KBM-7 (cell line): ENCODE measurements at places on chromosomes 3 and 15.

DNA sequence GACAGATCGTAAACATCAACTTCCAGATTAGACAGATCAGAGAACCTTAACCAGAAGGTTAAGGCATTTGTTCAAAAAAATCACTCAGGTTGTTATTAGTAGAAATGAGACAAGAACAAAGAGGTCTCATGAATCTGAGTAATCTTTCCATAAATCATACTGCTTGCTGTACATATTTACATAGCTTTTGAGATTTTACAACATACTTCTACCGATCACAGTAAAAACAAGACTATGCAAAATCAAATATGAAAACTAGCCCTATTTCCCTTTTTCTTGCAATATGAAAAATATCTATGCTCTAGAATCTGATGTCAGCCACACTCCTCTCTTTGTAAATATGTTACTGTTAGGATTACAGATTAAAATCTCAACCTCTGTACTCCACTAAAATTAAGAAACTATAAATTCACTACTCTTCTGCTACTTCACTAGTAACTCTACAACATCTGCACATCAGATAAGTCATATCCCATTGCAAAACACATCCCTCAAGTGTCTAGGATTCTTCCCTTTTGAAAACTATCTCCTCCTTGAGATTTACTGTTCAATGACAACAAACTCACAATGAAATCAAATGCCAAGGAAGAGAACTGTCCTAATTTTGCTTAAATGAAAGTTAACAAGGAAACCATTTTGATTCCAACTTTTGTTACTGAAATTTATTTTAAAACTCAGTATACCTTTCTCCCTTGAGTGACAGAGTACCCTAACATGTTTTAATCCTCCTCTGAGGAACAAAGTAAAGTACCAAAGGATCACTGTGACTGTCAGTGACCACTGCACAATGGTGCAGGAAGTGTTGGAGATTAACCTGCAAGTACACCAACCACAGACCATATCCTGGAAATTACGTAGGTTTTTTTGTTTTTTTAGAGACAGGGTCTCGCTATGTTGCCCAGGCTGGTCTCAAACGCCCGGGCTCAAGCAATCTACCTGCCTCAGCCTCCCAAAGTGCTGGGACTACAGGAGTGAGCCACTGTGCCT is 12.8 kb downstream of the DCUN1D1 start:
- peak; percentile 35 for DNase-seq

DNA sequence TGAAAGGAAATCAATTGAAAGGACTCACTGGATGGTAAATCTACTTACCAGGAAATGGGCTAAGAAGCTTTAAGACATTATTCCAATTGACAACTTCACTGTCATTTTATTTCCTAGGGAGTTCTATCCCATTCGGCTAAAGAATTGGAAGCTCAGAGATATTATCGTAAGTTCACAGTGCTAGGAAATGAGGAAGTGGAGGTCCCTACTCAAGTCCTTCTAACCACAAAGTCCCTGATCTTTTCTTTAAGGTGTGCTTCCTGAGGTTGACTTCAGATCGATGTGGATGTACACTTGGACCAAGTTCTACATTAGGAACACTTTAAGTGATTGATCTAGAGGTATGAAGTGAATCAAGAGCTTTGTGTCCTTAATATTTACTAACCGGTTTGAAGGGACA is 63.6 kb downstream of the MDFIC2 start:
- no peak for DNase-seq

GRCh38 chr15:64453689-64454037 is 6.7 kb upstream of the ZNF609 start:
- DNase-seq = no peak

- no peak for DNase-seq
Measured at GRCh38 chr15:81126892-81127291, 7.2 kb upstream of the CFAP161 start.

GRCh38 chr3:189195302-189195701 is 23.5 kb downstream of the TPRG1 start:
- no peak for DNase-seq

DNA sequence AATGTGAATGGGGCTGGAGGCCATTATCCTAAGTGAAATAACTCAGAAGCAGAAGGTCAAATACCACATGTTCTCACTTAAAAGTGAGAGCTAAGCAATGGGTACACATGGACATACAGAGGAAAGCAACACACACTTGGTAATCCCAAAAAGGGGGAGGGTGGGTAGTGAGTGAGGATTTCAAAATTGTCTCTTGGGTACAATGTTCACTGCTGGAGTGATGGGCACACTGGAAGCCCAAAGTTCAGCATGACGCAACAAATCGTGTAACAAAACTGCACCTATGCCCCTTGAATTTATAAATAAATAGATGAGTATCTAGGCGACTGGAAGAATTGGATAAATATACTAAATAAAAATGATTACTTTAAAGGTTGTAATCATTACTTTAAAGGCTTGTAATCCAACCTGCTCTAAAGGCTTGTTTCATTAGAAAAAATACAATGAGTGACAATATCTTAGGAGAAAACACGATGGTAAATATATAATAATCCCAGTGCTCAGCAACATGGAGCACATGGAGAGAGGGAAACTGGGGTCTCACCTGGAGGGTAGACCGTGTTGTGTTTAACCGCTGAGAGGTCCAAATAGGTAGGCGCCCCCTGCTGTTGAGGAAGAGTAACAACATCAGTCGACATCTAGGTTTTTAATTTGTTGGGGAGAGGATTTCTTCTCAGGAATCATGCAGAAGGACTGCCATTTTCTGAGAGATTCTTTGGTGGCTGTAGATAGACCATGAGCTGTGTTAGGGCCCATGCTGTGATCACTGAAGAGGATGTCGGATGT is 78.5 kb upstream of the ROBO1 start:
- DNase-seq = peak; percentile 35

GRCh38 chr15:95970326-95970725 is 360.2 kb upstream of the NR2F2 start:
- DNase-seq = no peak

DNA sequence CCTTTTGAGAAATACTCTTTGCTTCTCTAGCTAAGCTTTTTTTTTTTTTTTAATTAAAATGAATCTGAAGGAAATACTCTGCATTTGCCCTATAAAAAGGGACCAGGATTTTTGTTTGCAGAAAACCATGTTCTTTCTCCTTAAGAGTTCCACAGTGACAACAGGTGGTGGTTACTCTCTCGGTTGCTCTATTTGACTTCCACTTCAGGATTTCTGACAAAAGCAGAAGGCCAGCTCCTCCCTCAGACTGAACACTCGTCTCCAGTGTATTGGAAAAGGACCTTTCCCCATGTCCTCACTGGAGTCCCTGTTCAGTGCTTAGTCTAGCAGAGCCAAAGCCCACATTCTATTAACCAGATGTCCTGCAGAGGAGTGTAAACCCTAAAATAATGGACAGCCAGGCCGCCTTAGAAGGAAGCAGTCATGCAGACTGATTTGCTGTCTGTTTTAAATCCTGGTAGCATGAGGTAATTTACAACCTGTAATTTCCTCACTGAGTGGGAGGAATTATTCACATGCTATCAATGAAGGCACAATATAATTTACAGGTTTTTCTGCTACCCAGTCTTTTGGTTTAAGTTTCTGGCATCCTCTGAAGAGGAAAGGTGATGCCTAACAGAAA is 599.3 kb downstream of the PYDC2 start:
- DNase-seq = no peak

DNA sequence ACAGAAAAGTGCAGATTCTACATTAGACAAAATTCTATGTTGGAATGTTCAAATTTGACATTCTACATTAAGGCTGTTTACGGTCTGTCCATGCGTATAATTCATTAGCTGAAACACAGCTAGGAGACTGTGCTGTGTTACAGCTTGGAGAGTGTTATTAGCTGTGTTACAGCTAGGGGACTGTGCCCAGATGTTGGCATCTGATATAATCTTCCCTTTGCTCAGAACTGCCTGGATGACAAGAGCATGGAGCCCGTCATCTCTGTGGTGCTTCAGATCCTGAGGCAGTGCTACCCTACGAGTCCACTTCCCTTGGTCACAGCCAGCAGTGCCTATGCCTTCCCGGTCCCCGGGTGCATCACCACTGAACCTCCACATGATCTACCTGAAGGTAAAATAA is 177.0 kb downstream of the AGBL1 start:
- no peak for DNase-seq

DNA sequence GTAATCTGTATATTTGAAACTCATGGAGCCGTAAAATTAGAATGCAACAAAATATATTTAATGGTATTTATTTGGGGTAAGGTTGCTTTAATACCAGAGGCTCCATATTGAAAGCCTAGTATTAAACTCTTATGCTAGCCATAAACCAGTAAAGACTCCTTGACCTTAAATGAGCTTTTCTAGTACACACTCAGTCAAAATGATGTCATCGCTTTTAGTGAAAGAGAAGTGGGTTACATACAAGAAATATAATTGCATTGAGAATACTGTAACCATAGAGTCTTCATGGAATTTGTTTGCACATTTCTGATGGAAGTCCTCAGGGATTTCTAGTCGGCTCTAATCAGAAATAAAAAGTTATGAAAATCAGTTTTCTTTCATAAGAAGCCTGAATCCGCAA is 757.6 kb downstream of the GBE1 start:
- no peak for DNase-seq

GRCh38 chr3:45976191-45977091 is 19.2 kb downstream of the FYCO1 start:
- DNase-seq = peak; percentile 35

GRCh38 chr15:95291898-95292472 is 1038.5 kb upstream of the NR2F2 start:
- DNase-seq = peak; percentile 55

- DNase-seq = no peak
Measured at GRCh38 chr3:52190294-52191074, 7.5 kb upstream of the ALAS1 start.

GRCh38 chr3:70919661-70920060 is 607.2 kb upstream of the MDFIC2 start:
- DNase-seq = no peak

DNA sequence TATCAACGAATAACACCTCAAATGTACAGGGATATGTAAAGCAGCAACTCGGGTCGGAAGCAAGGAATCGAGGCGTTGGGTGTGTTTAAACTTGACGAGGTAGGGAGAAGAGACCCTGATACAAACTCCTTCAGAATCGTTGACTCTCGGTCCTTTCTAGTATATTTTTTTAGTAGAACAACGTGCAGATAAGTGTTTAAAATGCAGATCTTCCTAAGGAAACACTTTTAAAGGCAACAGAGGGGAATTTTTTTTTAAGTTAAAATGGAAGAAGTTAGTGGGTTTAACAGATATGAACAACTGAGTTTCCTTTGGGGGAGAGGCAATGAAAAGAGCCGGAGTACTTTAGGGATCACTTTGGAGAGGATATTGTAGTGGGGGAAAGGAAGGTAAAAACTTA is 1.1 kb upstream of the KPNA4 start:
- DNase-seq = no peak

- peak; percentile 73 for DNase-seq
Measured at GRCh38 chr3:4722103-4722502, 229.0 kb downstream of the ITPR1 start.

- DNase-seq = no peak
Measured at GRCh38 chr15:95610945-95611344, 719.6 kb upstream of the NR2F2 start.

DNA sequence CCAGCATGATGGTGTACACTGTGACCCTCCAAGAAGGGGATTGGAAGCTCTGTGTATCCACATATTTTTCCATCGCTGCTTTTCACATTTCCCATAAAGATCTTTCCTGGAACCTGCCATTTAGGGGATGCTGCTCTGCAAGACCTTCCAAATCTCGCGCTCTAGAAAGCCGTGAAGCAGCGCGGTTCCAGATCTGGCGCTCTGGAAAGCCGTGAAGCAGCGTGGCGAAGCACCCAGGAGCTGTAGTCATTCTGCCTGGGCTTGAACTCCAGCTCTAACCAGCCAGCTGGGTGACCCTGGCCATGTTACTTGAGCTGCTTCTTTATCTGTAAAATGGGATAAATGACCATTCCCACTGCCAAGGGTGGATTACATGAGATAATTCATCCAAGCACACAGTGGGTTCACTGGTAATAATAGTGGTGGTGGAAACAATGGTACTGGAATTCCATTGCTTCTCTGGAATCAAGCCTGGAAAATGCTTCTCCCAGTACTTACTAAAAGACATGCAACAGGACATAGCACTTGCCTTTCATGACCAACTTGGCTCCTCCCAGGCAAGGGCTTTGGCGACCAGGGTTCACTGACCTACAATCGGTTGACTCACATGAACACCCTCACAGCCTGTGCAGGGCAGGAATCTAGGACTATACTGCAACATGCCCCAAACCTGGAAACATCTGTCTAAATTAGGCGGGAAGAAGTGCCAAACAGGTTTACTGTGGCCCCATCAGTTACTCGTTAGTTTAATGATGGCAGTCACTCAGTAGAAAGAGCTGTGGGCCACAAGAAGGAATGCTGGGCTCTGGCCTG is 70.7 kb downstream of the XXYLT1 start:
- DNase-seq = no peak

- DNase-seq = peak; percentile 48
Measured at GRCh38 chr15:101501703-101502373, 12.3 kb upstream of the PCSK6 start.

DNA sequence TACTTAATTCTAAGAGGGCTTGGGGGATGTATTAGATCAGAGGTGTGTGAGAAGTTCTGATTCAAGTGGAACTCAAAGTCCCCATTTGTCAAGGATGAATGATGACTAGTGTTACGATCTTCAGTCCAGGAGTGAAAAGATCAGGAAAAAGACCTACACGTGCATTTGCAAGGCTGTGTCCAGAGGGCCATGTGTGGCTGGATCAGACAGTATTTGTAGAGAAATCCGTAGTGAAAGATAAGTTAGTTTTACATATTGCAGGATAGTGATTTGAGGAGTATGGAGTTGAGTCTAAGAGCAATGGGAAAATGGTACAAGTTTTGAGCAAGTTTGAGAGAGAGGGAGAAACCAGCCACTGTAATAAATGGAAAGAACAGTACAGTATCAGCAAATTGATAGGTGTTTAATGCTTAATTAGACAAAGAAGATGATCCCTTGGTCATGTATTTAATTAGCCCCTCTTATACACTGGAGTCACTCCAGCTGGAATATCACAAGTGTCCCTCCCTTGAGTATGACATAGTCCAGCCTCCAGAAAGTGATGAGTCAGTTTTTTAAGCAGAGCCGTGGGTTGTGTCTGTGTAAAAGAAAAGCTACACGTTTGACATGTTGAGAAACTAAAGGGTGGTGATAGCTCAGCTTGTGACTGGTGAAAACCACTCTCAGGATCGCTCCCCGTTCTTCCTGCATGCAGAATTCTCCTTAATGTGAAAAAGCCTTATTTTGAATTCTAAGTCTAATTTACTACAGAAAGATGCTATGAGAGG is 348.8 kb downstream of the ROBO1 start:
- DNase-seq = no peak

DNA sequence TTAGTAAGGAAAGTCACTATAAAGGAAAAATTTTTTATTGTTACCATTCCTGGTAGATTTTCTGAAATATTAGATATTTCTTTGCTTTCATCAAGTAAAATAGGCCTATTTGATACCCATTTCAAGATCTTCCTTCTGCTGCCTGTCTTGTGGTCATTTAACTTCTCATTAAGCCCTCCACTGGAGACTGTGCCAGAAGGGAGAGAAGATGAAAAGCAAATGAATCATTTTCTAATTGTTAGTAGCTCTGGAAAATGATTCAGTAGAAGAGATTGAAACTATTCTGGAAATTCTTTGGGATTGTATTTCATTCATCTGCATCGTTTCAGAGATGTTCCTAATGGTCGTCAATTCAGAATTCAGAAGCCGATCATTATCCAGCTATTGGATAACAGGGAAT is 3.2 kb downstream of the KCTD6 start:
- no peak for DNase-seq
